ENCODE measurements at places on chromosomes 6 and 20.

DNA sequence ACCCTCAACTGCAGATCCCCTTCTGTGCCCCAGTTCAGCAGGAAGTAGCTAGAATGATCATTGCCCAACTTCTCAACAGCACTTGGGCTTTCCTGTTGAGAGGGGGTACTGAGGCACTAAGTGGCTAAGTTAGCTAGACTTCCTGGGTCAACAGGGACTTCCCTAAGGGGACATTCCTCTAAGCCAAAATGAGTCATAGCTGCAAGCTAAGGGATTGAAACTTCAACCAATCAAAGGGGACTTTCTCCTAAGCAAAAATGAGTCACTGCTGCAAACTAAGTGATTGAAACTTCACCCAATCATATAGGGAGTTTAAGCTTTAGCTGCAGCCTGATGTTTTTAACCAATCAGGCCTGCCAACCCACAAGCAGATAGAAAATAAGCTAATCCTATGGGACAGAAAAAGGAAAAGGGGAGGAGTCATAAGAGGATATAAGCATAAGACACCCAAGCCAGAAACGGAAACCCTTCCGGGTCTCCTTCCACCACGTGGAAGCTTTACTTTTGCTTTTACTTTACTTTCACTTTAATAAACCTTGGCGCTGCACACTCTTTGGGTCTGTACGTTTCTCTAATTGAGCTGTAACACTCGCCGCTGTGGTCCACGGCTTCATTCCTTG, 659.0 kb upstream of the HS3ST5 start:
- no peak for DNase-seq

DNA sequence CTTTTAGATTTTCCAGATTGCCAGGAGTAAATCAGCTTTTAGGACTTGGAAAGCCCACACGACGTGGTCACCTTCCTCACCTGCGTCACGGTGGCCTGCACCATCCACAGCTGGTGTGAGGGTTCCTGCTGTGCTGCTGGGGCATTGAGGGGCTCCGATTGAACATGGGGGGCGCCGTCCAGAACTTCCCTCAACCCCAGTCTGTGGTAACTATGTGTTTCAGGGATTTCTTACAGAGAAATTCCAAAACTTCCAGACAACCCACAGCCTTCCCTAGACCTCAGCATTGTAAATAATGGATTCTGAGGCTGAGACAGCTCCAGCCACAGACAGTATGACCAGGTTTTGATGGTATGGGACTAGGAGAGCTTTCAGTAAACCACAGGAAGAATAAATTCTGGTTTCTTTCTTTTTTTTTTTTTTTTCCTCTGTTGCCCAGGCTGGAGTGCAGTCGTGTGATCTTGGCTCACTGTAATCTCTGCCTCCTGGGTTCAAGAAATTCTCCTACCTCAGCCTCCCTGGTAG, 46.7 kb upstream of the IRF4 start:
- DNase-seq = no peak

DNA sequence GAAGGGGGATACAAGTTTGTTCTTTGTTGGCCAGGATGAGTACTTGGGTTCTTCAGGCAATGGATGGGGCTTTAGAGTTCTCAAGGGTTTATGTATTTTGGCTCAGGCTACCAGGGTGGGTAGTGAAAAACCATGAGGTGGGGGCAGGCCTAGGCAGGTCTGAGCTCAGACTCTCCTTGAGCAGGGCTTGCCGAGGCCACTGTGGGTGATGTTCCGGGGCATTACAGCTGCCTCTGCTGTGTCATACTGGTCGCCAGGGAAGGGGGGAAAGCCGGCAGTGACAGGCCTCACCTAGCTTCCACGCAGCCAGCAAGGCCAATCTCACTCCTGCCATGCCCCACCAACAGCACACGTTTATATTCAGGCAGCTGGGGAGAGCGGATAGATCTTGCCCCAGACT, 79.6 kb downstream of the BCKDHB start:
- no peak for DNase-seq

DNA sequence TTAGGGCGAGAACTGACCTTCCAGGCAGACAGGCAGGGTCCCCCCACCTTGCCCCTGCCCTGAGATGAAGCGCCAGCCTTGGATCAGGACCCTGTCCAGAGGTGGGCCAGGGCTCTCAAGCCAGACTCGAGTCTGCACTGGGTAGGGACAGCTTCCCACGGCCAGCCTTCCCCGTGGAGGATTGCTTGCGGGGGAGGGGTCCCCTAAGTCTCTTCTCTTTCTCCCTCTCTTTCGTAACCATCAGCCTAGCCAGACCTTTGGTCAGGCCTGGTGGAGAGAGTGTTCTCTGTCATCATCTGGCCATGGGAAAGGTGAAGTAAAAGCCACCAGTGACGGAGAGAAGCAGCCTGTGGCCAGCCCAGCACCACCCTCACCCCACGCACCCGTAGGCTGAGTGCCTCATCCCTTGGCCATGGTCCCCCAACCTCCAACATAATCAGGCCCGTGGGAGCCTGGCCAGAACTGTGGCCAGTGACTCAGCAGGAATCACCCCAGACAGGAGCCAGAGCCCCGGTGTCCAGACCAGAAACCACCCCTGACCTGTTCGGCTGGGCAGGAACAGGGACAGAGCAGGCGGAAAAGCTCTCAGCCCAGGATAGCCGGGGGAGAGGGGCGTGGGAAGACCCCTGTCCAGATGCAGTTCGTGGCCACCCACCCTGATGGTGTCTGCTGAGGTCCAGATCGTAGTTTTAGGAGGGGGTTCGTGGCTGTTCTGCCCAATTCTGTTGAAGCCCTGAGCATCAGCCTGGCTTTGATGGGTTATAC, 47.1 kb downstream of the SNAI1 start:
- peak; percentile 32 for DNase-seq

Measured in CD4-positive, alpha-beta T cell treated with Interferon alpha-2 for 1 hour (primary cell).